Sigmoid colon (tissue), 7 donors: ENCODE measurements at places on chromosomes 1 and 21. TPM values are rescaled to one million over a fixed set of nuclear protein-coding genes. Genes with fewer than 3 reads are reported as not detected.

The BMP8B gene
- total RNA-seq, result 0.81 TPM

The OR2AK2 gene
- total RNA-seq, result not detected

The ANXA9 gene
- total RNA-seq, result not detected

The SIPA1L2 gene
- 34.3 TPM for total RNA-seq

The USP1 gene
- total RNA-seq, result 20.5 TPM

The TBCE gene
- 19.1 TPM for total RNA-seq

The DIO1 gene
- total RNA-seq, result not detected

The CD1E gene
- total RNA-seq, result not detected

The SLC6A17 gene
- total RNA-seq, result 0.36 TPM

The LCE3E gene
- total RNA-seq, result not detected

The AXDND1 gene
- 2.5 TPM for total RNA-seq

The DNM3 gene
- 6.4 TPM for total RNA-seq
